Stimulated activated CD8-positive, alpha-beta memory T cell treated with anti-CD3 and anti-CD28 coated beads, Interleukin-15, amount 100 ng/mL, for 24 hours (primary cell): ENCODE measurements at places on chromosomes 1 and 21.

GRCh38 chr1:81850031-81850430 lies 49.3 kb downstream of the ADGRL2 start:
- DNase-seq: no peak

- no peak for DNase-seq
These were observed 4.2 kb downstream of the UBR4 start for GRCh38 chr1:19205845-19206244.

GRCh38 chr1:105137543-105138457 lies 1388.1 kb downstream of the AMY1C start:
- no peak for DNase-seq

DNA sequence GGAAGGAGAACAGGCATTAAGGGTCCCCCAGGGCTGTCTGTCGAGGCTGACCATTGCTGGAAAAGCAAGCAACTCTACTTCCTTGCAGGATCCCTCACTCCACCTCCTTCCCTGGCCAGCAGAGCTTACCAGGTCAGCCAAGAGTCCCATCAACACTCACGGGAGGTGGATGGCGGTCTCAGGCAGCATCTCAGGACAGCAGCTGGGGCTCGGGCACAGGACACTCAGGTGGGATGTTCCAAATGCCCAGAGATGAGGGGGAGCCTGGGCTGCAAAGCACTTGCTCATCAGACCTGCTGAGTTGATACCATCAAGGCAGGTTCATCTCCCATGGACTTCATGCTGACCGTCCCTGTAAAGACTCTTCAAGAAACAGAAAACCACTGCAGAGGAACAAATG lies 559.8 kb downstream of the NPHP4 start:
- no peak for DNase-seq

- DNase-seq: no peak
These were observed 37.6 kb downstream of the FCRL2 start for GRCh38 chr1:157739229-157739901.

DNA sequence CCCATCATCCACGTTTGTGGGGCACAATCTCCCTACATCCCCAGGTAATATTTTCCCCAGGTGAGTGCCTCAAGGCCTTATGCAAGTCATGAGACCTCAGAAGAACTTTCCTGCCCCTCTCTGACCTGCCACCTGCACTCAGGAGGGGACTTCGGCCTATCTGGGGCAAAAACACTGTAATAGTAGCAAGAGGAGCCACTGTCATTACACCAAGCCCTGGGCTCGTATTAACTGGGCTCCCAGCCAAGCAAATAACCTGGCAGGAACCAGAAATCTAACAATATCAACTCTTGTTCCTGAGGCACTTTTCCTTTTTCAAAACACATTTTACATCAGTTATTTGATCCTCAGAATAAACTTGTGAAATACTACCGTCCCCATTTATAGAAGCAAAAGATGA lies 30.9 kb downstream of the LAMB3 start:
- no peak for DNase-seq

GRCh38 chr1:24414775-24415333 lies 748 bp upstream of the NIPAL3 start:
- DNase-seq: no peak

- DNase-seq: no peak
These were observed 7.4 kb downstream of the JAM2 start for GRCh38 chr21:25646474-25646873.

DNA sequence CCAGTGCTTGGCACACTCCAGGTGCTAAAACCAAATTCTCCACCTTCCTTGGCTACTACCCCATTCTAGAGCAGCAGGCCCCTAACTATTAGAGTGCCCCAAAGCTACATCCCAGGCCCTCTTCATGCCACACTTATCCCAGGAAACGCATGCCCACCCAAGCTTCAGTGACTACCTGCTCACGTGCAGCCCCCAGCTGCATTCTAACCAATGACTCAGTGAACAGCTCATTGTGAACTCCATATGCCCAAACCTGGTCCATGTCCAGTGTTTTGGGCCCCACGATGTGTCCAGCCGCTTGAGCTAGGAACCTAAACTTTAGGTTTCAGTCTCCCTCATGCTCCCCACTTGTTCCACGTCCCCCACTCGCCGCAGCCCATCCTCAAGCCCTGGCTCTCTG lies 41.5 kb downstream of the NKAIN1 start:
- DNase-seq: no peak

- no peak for DNase-seq
These were observed 114.6 kb downstream of the NTPCR start for GRCh38 chr1:233064988-233065387.

DNA sequence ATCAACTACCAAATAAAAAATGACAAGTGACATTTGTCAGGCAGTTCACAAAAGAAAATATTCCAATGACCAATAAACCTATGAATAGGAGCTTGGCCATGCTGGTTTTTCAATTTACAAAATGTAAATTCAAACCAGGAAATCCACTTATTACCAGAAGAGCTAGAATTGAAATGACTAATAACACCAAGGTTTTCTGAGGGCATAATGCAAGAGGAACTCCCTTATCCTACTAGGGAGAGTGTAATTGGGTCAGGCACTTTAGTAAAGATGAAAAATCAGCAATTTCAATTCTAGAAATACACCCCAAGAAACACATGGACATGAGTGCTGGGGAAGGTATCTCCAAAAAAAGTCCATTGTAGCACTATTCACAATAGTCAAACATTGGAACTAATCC lies 16.7 kb upstream of the TIAM1 start:
- DNase-seq: no peak

GRCh38 chr1:29827237-29827750 lies 591.0 kb downstream of the PTPRU start:
- no peak for DNase-seq

DNA sequence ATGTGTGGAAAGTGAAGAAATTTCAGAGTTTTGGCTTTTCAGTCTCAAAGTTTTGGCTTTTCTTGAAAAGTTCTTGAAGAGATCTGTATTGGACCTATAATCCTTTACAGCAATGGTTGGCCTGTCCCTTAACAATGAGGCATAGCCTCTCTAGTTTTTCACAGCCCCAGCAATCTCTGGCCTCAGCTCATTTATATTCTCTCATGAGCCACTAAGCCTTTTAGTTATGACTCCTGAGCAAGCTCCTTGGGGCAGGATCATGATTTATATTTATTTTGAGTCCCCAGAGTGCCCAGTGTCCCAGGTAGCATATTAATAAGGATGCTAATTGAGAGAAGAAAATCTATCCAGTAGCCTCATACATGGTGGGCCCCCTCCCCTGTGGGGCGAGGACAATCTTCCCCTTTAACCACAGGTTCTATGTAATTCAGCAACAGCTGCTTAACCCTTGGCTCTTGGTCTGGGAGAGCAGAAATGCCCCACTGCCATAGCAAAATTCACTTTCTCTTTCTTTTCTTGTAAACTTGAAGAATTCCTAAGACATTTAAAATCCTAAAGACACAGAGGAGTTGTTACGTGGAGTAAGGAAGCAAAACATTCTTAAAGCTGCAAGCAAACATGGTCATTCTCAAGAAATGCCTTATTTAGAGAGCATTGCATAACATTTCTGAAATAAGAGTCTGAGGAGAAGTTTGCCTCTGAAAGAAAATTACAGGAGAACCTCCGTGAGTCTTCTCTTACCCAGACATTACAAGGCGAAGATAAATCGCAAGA lies 6.3 kb downstream of the NGF start:
- no peak for DNase-seq

GRCh38 chr1:231625975-231626534 lies 535 bp upstream of the DISC1 start:
- DNase-seq: no peak

GRCh38 chr1:20255666-20256065 lies 35.0 kb upstream of the VWA5B1 start:
- no peak for DNase-seq

DNA sequence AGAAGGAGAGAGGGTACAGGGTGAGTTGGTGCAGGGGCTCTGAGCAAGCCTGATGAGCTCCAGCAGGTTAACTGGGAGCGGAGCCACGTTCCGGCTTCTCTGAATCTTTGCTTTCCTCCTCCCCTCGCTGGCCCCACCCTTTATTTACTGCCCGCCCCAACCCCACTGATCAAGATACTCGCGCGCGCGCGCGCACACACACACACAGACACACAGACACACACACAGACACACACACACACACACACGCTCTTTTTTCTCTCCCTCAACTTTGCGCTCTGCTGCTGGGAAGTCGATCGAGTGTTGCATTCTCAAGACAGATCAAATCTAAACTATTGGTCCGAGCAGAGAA lies at the start of gene GRIK1:
TSS of gene GRIK1 (minus strand) at position 73 of the 352 bp plus-strand sequence.
- no peak for DNase-seq
